ENCODE measurements at places on chromosomes 7 and 10.

- H3K27me3 ChIP-seq: peaks cover 22% of the 10 kb centered on the region
- H3K4me1 ChIP-seq: no peaks in the 10 kb centered on the region
- H3K27ac ChIP-seq: no peak overlapping the region
- H3K4me3 ChIP-seq: no peak overlapping the region
- no peak for DNase-seq
Measured at GRCh38 chr10:10327934-10328333, 689.7 kb upstream of the CELF2 start.

DNA sequence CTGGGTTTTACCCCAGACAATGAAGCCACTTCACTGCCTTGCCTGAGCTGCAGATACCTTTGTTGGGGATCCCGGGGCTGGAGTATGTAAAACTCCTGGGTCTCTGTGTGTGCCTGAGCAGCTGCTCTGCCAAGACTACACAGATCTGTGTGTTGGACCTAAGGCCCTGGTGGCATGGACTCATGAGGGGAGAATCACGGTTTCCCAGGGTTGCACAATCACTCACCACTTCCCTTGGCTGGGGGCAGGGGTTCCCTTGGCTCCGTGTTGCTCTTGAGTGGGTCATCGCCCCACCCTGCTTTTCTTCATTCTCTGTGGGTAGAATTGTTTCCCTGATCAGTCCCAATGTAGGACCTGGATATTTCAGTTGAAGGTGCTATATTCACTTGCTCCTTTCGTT is 13.9 kb upstream of the TBATA start:
- H3K27me3 ChIP-seq: peaks cover 10% of the 10 kb centered on the region
- H3K4me1 ChIP-seq: no peaks in the 10 kb centered on the region
- no peak overlapping the region for H3K4me3 ChIP-seq
- H3K36me3 ChIP-seq: no peaks in the 10 kb centered on the region
- no peak overlapping the region for H3K27ac ChIP-seq

- H3K36me3 ChIP-seq: no peaks in the 10 kb centered on the region
- no peak overlapping the region for H3K4me3 ChIP-seq
- no peak overlapping the region for H3K27ac ChIP-seq
- DNase-seq: no peak
- H3K4me1 ChIP-seq: no peaks in the 10 kb centered on the region
Measured at GRCh38 chr10:109726473-109726872, 196.8 kb downstream of the XPNPEP1 start.

GRCh38 chr10:61754587-61755550 is 92.1 kb downstream of the CABCOCO1 start:
- no peaks in the 10 kb centered on the region for H3K27me3 ChIP-seq
- no peak overlapping the region for H3K4me3 ChIP-seq
- H3K36me3 ChIP-seq: no peaks in the 10 kb centered on the region
- peaks cover 38% of the 10 kb centered on the region for H3K4me1 ChIP-seq

- H3K36me3 ChIP-seq: no peaks in the 10 kb centered on the region
- no peak for DNase-seq
- no peak overlapping the region for H3K27ac ChIP-seq
- H3K27me3 ChIP-seq: peaks cover 4% of the 10 kb centered on the region
- no peak overlapping the region for H3K4me3 ChIP-seq
Measured at GRCh38 chr10:120548210-120548609, 91.2 kb downstream of the PLPP4 start.

- H3K4me1 ChIP-seq: peaks cover 4% of the 10 kb centered on the region
- H3K27ac ChIP-seq: no peak overlapping the region
- no peak for DNase-seq
Measured at GRCh38 chr10:6671976-6672375, 91.9 kb upstream of the PRKCQ start.

DNA sequence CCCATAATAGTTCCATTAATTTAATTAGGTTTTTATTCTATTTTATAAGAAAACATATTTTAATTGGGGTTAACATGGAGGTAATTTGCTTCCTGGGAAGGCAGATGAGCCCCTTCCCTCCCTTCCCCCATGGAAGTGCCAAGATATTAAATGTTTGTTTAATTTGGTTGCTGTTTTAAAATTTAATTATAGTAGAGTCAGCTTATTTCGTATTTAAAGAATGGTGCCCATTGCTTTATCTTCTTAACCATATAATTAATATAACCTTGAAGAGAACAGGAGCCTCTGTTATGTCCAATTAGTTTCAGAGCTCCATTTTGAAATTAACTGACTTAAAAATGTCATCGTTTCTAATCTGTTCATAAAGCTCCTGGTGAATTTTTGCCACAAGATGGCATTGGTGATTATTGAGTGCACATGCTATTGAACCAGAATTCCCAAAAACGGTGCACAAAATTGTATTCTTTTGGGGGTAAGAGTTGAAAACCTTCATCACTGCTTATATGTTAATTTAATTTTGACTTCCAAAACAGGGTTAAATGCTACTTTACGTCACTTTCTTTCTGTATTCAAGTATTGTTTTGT is 26.0 kb downstream of the KLHDC10 start:
- H3K4me1 ChIP-seq: peaks cover 5% of the 10 kb centered on the region
- H3K27ac ChIP-seq: no peak overlapping the region
- no peaks in the 10 kb centered on the region for H3K36me3 ChIP-seq
- no peak overlapping the region for H3K4me3 ChIP-seq
- no peak for DNase-seq
- no peaks in the 10 kb centered on the region for H3K27me3 ChIP-seq

DNA sequence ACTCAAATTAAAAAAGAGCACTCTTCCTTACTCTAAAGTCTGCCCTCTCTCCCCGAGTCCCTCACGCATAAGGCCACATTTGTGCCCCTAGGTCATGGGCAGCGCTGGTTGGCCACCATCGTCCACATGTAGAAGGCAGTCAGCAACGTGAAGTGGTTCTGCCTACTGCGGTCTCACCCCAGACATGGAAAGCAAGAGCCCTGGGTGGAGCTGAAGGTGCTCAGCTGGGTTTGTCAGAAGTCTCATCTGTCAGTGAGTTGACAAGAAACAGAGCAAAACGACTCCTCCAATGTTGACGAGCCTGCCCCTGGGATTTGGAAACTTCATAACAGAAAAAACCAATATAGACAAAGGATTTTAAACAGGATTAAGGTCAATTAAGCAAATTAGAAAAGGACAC is 192.3 kb upstream of the PRSS58 start:
- peaks cover 19% of the 10 kb centered on the region for H3K4me1 ChIP-seq
- no peaks in the 10 kb centered on the region for H3K36me3 ChIP-seq
- peak overlapping the region; percentile 37 for H3K4me3 ChIP-seq

- H3K27me3 ChIP-seq: peaks cover 9% of the 10 kb centered on the region
- H3K36me3 ChIP-seq: no peaks in the 10 kb centered on the region
- H3K4me3 ChIP-seq: no peak overlapping the region
Measured at GRCh38 chr7:311796-312195, 21.8 kb downstream of the FOXL3 start.

DNA sequence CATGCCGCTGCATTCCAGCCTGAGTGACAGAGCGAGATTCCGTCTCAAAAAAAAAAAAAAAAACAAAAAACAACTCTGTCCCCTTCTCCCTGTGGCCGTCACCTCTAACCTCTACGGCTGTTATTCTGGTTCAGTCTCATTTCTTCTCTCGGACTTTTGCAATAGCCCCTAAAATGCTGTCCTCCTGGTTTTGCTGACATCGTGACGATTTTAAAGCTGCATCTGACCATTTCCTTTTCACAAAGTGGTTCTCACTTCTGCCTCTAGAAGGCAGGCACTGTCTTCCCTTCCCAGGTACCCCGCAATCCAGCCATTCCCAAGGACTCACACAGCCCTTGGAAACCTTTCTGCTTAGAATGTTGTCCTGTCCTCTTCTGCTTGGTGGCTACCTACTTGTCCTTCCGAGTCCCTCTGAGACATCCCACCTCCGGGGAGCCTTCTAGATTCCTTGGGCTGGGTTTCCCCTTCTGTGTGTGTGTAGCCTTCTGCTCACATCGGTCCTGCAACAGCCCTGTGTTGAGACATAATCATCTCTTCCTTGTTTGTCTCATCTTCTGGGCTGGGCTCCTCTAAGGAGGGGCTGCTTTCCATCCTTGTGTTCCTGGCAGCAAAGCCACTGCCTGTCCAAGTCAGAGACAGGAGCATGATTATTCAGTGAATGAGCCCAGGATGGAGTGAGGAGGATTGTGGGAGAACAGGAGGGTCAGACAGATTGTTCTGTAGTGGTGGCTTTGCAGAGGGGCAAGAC is 83.1 kb downstream of the GRK5 start:
- peak overlapping the region; percentile 37 for H3K4me3 ChIP-seq
- peaks cover 74% of the 10 kb centered on the region for H3K4me1 ChIP-seq
- peak overlapping the region; percentile 67 for H3K27ac ChIP-seq
- H3K36me3 ChIP-seq: peaks cover 2% of the 10 kb centered on the region

DNA sequence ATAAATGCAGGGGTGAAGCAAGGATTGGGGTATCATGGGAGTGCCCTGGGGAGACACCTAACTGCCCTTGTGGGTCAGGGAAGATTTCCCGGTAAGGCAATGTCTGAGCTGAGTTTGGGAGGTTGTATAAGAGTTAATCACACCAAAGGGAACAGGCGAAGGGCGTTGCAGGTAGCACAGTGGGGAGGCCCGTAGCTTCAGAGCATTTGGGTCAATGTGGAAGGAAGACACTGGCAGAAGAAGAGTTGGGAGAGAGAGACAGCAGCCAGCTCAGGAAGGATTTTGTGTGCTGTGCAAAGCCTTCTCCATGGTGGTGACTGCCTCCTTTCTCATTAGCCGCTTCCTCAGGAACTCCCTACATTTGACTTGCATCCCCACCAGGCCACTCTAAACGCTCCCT is 80.8 kb upstream of the LEP start:
- H3K4me1 ChIP-seq: peaks cover 2% of the 10 kb centered on the region
- no peak for DNase-seq
- no peak overlapping the region for H3K27ac ChIP-seq
- no peaks in the 10 kb centered on the region for H3K36me3 ChIP-seq
- peaks cover 12% of the 10 kb centered on the region for H3K27me3 ChIP-seq

DNA sequence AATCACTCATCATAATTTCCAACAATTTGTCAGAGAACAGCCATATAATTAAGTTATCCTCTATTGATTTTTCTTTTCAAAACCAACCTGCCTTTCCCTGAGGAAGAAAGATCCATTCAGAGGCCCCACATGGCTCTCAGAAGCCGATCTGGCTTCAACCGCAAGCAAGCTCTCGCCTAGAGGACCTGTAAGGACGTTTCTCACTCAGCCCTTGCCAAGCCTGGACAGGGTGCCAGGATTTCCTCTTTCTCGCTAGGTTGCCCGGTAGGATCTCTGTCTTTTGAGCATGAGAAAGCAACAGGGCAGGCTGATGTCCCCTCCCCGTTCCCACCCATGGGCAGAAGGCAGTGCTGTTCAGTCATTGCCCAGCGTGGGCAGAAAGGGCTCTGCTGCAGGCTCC is 13.0 kb downstream of the AIFM2 start:
- no peaks in the 10 kb centered on the region for H3K36me3 ChIP-seq
- H3K27me3 ChIP-seq: no peaks in the 10 kb centered on the region
- H3K27ac ChIP-seq: no peak overlapping the region
- peaks cover 6% of the 10 kb centered on the region for H3K4me1 ChIP-seq

DNA sequence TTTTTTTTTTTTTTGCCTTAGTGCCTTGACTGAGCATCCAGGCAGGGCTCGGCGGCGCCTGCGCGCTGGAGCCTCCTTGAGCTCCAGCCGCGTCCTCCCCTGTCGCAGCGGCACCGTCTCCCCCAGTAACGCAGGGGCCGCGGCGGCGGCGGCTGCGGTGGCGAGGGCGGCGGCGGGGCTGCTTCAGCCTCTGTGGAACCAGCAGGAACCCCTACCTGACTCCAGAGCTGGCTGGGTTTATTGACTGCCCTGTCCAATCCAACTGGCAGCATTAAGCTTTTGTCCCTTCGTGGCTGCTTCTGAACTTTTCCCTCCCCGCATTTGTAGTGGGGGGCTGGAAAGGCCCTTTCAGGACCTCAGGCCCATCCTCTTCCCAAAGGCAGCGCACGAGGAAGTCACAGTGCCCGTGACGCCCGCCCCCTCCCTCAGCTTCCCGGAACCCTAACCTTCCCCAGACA is at the start of gene GPR85:
Gene GPR85, minus strand, starts transcription at position 397 of the 458 bp plus-strand sequence. CDS start 2,106 bp downstream, outside the sequence.
- peak within 1 kb of the TSS; percentile 58 for H3K4me3 ChIP-seq
- H3K27me3 ChIP-seq: peaks cover 49% of the 10 kb centered on the region
- H3K36me3 ChIP-seq: peaks cover 2% of the 10 kb centered on the region

GRCh38 chr7:48244864-48245271 is 73.6 kb downstream of the ABCA13 start:
- peaks cover 14% of the 10 kb centered on the region for H3K27me3 ChIP-seq
- no peak overlapping the region for H3K27ac ChIP-seq
- H3K4me1 ChIP-seq: no peaks in the 10 kb centered on the region

- H3K36me3 ChIP-seq: no peaks in the 10 kb centered on the region
- no peak for DNase-seq
- H3K27ac ChIP-seq: no peak overlapping the region
- peaks cover 7% of the 10 kb centered on the region for H3K27me3 ChIP-seq
- no peaks in the 10 kb centered on the region for H3K4me1 ChIP-seq
Measured at GRCh38 chr10:48573045-48573444, 31.8 kb downstream of the ARHGAP22 start.

DNA sequence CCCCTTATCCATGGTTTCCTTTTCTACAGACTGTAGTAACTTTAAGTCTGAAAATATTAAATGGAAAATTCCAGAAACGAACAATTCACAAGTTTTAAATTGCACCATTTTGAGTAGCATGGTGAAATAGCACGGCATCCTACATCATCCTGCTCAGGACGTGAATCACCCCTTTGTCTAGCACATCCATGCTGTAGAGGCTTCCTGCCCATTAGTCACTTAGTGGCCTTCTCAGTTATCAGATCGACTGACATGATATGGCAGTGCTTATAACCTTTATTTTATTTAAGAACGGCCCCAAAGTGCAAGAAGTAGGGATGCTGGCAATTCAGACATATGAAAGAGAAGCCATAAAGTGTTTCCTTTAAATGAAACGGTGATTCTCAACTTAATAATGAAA is 82.7 kb downstream of the CPXM2 start:
- H3K27ac ChIP-seq: no peak overlapping the region
- H3K27me3 ChIP-seq: peaks cover 18% of the 10 kb centered on the region
- H3K4me3 ChIP-seq: no peak overlapping the region
- H3K36me3 ChIP-seq: no peaks in the 10 kb centered on the region
- H3K4me1 ChIP-seq: no peaks in the 10 kb centered on the region

GRCh38 chr7:31146538-31146937 is 94.4 kb downstream of the ADCYAP1R1 start:
- no peak overlapping the region for H3K27ac ChIP-seq
- DNase-seq: no peak
- H3K36me3 ChIP-seq: no peaks in the 10 kb centered on the region
- H3K4me3 ChIP-seq: no peak overlapping the region

GRCh38 chr7:84658286-84658685 is 463.7 kb upstream of the SEMA3A start:
- H3K4me1 ChIP-seq: no peaks in the 10 kb centered on the region
- no peak overlapping the region for H3K4me3 ChIP-seq
- DNase-seq: no peak
- H3K27ac ChIP-seq: no peak overlapping the region
- no peaks in the 10 kb centered on the region for H3K36me3 ChIP-seq

GRCh38 chr10:96541921-96542320 is 28.2 kb upstream of the TLL2 start:
- peaks cover 47% of the 10 kb centered on the region for H3K36me3 ChIP-seq
- H3K4me3 ChIP-seq: no peak overlapping the region
- H3K27ac ChIP-seq: no peak overlapping the region
- no peak for DNase-seq
